Astrocyte of the spinal cord (primary cell): ENCODE measurements at places on chromosomes 16 and 17.

DNA sequence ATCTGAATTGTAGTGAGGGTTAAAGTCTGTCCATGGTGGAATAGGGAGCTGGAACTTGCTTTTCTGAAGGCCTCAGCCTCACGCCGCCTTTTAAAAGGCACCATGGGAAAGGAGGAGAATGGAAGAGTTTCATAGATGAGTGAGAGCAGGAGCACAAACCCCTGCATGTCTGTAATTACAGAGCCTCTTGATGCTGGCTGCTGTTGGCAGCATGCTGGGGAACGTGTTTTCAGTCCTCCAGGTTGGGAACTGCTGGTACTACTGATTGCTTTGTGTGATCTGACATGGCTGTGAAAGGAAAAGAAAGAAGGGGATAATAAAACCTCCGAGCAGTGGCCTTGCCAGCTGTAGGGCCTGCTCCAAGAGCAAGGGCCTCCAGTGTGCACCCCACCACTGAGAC, 16.8 kb upstream of the DYNLL2 start:
- DNase-seq = no peak

GRCh38 chr16:24539850-24540601, 660 bp downstream of the RBBP6 start:
- no peak for DNase-seq

GRCh38 chr16:89303617-89304016, 86.1 kb downstream of the ZNF778 start:
- DNase-seq = no peak

- DNase-seq = peak; percentile 62
Measured at GRCh38 chr17:59423137-59423724, 91.8 kb downstream of the YPEL2 start.

GRCh38 chr17:51745993-51746392, 412.5 kb downstream of the CA10 start:
- no peak for DNase-seq

DNA sequence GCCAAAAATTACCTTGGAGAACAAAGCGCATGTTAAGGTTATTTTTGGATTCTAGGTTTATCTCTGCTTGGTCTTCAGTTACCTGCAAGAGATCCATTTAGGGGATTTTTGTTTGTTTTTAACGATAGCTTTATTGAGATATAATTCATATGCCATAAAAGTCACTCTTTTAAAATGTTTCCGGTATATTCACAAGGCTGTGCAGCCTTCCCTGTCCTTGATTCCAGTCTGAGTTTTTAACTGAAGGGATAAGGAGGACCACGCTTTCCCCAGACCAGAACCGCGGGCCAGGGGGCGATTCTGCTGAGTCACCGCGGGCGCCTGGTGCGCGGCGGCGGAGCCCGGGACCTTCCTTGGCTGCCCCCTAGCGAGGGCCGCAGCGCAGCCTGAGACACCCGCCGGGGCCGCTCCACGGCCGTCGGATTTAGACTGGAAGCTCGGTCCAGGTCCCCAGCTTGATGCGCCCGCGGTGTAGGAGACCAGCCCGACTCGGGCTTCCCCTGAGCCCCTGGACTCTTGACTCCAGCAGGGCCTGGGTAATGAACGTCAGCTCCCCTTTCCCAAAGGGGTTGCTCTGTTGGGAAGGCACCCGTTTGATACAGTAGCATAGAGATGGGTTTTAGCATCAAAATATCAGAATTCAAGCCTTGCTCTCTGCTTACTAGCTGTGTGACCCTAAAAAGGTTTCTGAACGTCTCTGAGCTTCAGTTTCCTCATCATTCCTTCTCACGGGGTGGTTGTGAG, 50.0 kb upstream of the STH start:
- peak; percentile 56 for DNase-seq

GRCh38 chr16:12903407-12904328, 2.3 kb downstream of the SHISA9 start:
- no peak for DNase-seq

DNA sequence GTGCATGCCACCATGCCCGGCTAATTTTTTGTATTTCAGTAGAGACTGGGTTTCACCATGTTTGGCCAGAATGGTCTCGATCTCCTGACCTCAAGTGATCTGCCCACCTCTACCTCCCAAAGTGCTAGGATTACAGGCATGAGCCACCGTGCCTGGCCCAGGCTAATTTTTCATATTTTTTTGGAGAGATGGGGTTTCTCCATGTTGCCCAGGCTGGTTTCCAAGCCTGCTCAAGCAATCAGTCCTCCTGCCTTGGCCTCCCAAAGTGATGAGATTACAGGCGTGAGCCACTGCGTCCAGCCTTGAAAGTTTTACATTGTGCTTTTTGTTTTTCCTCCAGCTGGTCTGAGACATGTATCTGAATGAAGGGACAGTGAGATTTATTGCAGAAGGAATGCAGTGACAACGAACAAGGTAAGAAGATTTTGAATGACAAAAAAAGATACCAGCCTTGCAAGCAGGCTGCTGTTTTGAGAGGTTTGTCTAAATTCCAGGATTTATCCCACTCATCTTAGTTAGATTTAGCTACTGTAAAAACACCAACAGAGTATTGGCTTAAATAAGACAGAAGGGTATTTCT, 3.4 kb upstream of the ENGASE start:
- no peak for DNase-seq

GRCh38 chr16:72878301-72879269, 169.3 kb downstream of the ZFHX3 start:
- DNase-seq = peak; percentile 56

GRCh38 chr16:11142261-11142630, 113.8 kb downstream of the SOCS1 start:
- no peak for DNase-seq

GRCh38 chr16:11619327-11619851, 32.7 kb upstream of the LITAF start:
- DNase-seq = no peak

GRCh38 chr16:64280317-64280716, 841.5 kb downstream of the CDH11 start:
- no peak for DNase-seq

- peak; percentile 3 for DNase-seq
Measured at GRCh38 chr17:54172096-54172984, 349.6 kb downstream of the KIF2B start.

GRCh38 chr17:70343114-70343513, 173.8 kb downstream of the KCNJ2 start:
- DNase-seq = no peak

DNA sequence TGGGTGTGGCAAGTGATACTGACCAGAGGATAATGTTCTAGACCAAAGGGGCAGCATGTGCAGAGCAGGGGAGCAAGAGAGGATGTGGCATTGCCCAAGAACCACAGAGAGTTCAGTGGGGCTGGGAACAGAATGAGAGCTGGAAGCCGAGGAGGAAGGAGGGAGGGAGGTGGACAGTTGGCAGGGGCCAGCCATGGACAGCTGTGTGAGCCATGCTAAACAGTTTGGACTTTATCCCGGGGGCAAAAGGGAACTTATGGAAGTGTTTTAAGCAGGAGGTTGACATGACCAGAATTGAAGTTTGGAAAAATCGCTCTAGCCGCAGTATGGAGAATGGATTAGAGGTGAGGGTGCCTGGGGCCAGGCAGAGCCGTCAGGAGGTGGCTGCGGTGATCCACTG, 29.4 kb upstream of the TMEM132E start:
- DNase-seq = no peak

DNA sequence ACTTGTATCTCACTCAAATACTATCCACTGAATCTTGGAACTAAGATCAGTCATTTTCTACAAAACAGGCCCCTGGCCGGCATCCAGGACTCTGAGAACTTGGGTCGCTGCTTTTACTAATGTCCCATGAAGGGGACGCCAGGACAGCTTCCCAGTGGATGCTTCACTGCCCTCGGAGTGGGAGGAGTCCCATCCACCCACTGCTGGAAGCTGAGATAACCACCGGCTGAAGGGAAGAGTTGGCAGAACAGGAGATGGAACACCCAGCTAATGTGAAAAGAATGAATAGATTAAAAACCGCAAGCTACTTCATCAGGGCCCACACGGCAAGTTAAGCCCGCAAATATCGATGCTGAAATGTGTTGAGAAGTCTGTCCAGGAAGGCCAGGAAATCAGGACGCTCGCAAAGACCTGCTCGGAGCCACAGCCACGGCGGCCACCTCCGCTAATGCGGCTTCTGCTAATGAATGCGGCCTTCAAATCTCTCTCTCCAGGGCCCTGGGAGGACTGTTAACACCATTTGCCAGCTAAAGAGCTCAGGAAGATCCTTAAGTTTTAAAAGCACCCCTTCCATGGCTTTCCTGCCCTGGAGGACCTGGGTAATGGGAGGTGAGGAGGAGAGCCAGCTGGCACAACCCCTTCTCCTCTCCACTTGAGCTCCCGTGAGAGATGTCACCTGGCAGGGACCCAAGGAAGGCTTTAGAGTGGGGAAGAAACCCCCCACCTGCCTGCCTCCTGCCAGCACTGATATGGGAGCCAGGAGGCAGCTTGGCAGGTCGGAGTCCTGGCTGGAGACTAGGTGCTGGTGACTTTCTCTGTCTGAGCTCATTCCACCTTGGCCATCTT, 226.6 kb upstream of the RPL38 start:
- DNase-seq = no peak

GRCh38 chr17:81519284-81520020, 6.9 kb upstream of the ACTG1 start:
- DNase-seq = no peak

GRCh38 chr17:21686165-21687015, 5.9 kb upstream of the KCNJ18 start:
- DNase-seq = no peak

GRCh38 chr16:90043526-90043925, 24.3 kb upstream of the DBNDD1 start:
- DNase-seq = no peak

DNA sequence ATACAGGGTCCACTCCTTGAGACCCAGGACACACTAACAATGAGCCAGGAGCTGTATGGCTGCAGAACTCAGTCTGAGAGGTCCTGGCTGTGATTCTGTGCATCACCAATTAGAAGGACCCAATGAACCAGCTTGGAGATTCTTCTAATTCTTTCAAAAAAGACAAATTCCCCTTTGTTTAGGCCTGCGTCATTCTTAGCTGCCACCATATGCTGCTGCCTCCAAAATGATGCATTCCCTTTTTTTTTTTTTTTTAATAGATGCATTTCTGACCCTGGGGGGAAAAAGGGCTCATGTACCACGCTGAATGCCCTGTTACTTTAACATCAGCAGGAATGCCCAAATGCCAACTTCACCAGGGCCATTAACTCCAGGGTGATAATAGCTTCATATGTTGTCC, 28.5 kb downstream of the EMP2 start:
- no peak for DNase-seq

DNA sequence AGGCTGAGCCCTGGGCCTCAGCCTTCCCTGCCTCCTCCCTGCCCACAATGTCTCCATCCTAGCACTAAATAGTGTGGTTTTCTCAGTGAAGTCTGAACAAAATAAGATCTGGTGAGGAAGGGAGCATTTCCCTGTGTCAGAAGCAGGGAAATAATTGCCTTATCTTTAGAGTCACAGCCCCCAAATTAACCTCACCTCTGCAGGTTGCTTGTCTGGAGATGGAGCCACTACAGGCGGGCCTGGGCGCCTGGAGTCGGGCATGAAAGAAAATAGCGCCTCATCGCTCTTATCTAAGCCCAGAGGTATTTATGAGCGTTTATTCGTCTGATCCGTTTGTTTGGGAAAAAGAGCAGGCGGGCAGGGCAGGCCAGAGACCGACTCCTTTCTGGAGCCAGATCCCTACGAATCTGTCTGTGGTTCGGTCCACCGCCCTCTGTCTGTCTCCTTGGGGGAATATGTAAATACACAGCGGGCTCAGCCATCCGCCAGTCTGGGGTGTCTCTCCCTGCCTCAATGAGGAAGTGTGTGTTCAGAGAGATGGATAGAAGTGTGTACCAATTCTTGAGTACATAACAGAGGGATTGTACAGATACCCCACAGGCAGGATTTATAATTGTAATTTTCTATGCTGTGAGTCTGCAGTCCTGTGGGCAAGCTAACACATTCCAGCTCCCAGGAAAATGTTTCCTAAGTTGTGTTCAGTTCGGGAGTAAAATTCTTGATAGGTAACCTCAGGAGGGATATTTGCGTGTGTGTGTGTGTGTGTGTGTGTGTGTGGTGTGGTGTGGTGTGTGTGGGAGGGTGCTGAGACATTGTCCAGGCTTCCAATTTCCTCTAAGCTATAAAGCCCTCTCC, 4.3 kb downstream of the HOXB6 start:
- DNase-seq = peak; percentile 60

- DNase-seq = no peak
Measured at GRCh38 chr17:40099619-40100418, 570 bp downstream of the NR1D1 start.

DNA sequence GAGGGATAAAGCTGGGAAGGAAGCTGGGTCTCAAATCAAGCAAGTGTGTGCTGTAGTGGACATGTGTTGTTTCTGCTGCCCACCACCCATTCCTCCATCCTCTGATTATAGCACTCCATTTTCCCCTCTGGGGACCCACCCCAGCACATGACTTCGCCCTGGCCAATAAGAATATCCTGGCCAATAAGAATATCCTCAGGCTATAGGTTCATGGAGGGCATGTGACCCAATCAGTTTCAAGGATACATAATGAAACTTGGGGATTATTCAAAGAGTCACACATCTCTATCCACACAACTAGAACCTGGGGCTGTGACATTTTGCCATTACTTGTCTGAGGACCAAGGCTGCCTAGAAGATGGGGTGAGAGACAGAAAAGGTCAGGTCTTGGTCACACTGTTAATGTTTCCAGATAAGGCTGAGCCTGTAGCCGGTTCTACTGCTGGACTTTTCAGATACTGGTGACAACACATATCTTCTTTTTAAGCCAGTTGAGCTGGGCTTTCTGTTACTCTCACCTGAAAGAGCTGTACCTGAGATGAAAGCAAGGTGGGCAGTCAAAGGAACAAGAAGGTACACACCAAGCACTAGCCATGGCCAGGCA, 33.7 kb downstream of the MYO18A start:
- DNase-seq = no peak

DNA sequence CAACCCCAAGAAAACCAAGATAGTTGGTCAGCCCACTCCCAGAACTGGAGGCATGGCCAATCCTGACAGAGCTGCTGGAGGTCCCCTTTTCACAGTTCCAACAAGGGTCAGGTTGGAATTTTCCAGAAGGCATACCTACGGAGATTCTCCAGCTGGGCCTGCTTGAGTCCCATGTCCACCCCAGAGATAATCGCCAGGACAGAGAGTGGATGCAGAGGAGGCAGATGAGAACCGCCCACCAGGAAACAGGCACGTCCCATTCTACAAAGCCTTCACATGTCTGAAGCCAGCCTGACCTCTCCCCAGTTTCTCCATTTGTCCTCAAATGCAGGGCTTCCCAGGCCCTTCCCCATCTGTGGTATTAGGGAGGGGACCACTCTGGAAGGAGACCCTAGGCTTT, 47.4 kb upstream of the SMURF2 start:
- DNase-seq = no peak

GRCh38 chr17:79991140-79991923, 44.3 kb downstream of the TBC1D16 start:
- DNase-seq = peak; percentile 77

DNA sequence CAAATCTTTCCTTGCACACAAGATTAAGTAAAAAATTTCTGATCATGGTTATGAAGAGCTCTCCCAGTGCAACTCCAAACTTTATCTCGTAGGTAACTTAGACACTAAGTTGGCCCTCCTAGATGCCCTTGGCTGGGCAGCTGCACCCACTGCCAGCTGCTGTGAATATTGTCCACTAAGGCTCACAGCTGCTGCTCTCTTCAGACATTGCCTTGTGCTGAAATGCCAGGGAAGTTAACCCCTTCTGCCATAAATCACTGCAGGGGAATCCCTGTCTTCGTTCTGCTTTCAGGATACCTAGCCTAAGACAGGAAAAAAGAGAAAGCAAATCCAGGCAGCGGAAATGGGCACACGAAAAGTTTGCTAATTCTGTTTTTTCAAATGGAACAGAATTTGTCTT, 106.4 kb downstream of the IRX5 start:
- DNase-seq = no peak

GRCh38 chr16:12091569-12092543, 115.3 kb downstream of the SNX29 start:
- DNase-seq = no peak
